ENCODE measurements at places on chromosomes 1 and 21.
A peak's percentile ranks its signal among the peaks of the same experiment; 100 is the strongest.

DNA sequence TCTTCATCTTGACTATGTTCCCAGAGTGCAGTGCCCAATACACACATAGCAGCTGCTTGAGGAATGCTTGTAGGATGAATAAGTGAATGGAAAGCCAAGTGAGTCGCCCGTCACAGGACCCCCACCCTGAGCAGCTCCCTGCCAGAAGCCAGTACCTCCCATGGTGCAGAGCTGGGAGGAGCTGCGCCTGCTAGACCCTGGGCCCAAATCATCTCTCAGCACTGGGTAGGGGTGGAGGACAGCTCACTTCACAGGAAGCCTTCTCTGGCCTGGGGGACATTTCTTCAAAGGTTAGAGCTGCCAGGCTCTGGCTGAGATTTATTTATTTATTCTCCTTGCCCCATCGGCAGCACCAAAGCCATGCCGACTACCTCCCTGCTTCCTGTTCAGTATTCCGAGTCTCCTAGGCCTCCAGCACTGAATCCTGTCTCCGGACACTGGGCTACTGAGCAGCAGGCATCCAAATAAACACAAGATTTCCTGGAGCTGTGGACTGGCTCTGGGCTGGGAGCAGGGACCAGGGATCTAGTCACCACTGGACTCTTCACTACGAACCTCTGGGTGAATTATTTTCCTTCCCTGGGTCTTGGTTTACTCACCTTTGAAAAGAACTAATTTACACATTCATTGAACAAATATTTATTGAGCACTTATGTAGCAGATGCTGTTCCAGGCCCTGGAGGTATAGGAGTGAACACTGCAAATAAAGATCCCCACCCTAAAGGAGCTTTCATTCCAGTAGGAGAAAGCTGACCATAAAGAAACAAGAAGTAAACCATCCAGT, 187.7 kb downstream of the TRABD2B start:
- peak; percentile 33 for DNase-seq

GRCh38 chr1:215052256-215053015, 30.1 kb upstream of the KCNK2 start:
- DNase-seq, result no peak

- no peak for DNase-seq
These were observed 26.7 kb downstream of the DMBX1 start for GRCh38 chr1:46516200-46516950.

- no peak for DNase-seq
These were observed 126.4 kb downstream of the CLIC6 start for GRCh38 chr21:34795175-34795547.

GRCh38 chr1:172724765-172725613, 66.1 kb downstream of the FASLG start:
- DNase-seq, result no peak

DNA sequence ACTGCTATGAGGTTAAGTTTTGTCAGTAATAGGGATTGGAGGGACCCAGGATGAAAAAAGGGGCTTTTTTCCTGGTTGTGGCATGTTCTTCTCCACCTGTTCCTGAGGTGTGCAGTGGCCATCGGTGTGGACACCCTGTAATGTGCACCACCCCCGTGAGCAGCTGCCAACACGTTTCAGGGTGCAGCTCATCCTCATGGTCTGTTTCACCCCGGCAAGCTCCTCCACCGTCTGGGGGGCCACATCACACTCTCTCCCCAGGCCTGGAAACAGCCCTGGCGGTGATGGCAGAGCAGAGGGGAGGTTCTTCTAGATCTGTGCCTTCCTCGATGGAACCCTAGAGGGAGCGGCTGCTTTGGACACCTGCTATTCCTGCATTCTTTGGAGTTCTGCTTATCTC, 435.4 kb downstream of the MATN1 start:
- no peak for DNase-seq

GRCh38 chr21:41480086-41480690, 27.8 kb downstream of the TMPRSS2 start:
- DNase-seq, result no peak

DNA sequence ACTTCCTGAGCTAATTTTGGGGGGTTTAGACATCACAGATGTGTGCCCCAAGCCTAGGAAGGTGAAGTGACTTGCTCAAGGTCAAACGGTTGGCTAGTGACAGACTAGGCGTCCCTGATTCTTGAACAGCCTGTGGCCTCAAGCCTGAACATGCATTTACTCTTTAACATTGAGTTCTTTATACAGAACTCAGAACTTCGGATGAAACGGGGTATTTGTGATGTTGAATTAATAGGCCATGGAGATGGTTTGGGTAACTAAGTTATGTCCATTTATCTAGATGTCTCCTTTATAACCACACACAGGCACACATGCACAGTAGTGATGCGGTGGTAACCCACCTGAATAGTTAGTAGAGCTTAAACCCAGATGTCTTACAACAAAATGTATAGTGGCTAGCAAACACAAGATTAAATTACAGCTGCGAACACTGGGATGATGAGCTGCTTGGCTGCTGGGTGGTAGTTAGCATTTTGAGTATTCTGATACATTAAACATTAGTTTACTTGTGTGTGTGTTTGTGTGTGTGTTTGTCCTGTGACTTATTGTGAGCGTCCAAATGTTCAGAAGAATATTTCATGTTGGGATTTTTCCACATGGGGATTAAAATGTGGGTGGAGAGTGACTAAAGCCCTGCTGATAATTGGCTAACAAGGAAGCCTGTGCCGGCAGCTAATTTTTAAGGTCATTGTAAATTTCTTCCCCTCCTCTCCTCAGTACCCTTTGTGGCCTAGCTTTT, 2.3 kb downstream of the ATP1A1 start:
- DNase-seq, result no peak

- no peak for DNase-seq
These were observed 82.5 kb upstream of the EDN2 start for GRCh38 chr1:41566969-41567368.

DNA sequence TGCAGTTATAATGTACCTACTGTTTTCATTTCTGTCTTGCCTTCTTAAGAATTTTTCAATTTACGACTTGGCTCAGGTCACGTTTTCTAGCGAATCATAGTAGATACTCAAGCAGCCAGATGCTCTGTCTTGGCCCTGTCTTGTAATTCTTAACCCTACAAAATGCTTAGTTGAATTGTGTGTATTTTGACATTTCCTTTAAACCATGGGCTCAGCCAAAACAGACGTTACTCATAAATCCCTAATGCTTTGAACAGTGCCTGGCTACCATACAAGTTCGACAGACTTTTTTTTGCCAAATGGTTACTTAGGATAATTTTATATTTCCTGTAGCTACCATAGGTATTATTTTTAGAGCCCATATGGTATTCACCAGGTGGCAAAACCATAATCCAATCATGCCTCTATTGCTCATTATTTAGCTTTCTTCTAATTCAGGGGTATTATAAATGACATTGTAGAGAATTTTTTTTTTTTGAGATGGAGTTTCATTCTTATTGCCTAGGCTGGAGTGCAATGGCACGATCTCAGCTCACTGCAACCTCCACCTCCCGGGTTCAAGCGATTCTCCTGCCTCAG, 54.3 kb downstream of the KCNK1 start:
- no peak for DNase-seq

GRCh38 chr21:45818904-45819285, 162.7 kb upstream of the COL6A1 start:
- DNase-seq, result no peak

- DNase-seq, result no peak
These were observed 147.3 kb upstream of the WNT4 start for GRCh38 chr1:22290157-22290556.

GRCh38 chr1:213989002-213989855, 1.5 kb downstream of the PROX1 start:
- DNase-seq, result no peak

DNA sequence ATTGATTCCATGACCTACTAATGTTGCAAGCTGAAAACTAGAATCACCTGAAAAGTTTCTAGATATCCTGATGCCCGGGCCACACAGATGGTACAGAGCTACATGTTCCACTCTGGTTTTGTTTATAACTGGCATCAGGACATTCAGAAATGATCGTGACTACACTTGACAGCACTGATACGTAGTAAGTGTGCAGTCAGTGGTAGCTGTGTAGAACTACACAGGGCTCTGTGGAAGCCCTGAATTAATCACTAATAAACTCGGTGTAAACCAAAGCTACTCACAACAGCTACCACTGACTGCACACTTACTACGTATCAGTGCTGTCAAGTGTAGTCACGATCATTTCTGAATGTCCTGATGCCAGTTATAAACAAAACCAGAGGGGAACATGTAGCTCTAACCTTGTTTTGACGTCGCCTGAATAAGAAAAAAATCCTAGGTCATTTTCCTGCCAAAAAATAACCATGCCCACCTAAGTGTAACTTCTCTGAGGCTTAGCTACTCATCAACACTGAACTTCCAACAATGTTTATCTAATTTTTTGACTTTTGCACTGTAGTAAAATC, 149.7 kb downstream of the TGFBR3 start:
- DNase-seq, result no peak

GRCh38 chr1:200731654-200732332, 6.9 kb upstream of the CAMSAP2 start:
- no peak for DNase-seq
